Calu3 (cell line): ENCODE measurements at places on chromosomes 13 and 19. TPM values are rescaled to one million over a fixed set of nuclear protein-coding genes. Genes with fewer than 3 reads are reported as not detected.

The KIRREL2 gene
- 0.17 and 0.26 TPM in 2 replicates for total RNA-seq

The C19orf33 gene
- total RNA-seq, result 189 and 234 TPM in 2 replicates

The CYP4F8 gene
- not detected in 2 replicates for total RNA-seq

The ADM5 gene
- total RNA-seq, result 17.0 and 18.5 TPM in 2 replicates

The NCAN gene
- not detected in 2 replicates for total RNA-seq

The SLC25A23 gene
- 67.6 and 78.7 TPM in 2 replicates for total RNA-seq

The CRX gene
- not detected in 2 replicates for total RNA-seq

The GET3 gene
- 52.2 and 53.8 TPM in 2 replicates for total RNA-seq

The PRR36 gene
- total RNA-seq, result 10.8 and 11.7 TPM in 2 replicates

GRCh38 chr13:112773601-112774447 lies 84.0 kb downstream of the ATP11A start:
- H3K36me3 ChIP-seq, result peaks cover under 1% of the 10 kb centered on the region
- H3K4me1 ChIP-seq, result peaks cover 7% of the 10 kb centered on the region
- DNase-seq, result no peak
- H3K27ac ChIP-seq, result no peak overlapping the region
- no peaks in the 10 kb centered on the region for H3K27me3 ChIP-seq

GRCh38 chr19:14366529-14366928 lies 14.7 kb upstream of the ADGRE5 start:
- H3K36me3 ChIP-seq, result peaks cover 16% of the 10 kb centered on the region
- peaks cover 14% of the 10 kb centered on the region for H3K4me1 ChIP-seq
- DNase-seq, result peak; percentile 84
- no peak overlapping the region for H3K4me3 ChIP-seq

DNA sequence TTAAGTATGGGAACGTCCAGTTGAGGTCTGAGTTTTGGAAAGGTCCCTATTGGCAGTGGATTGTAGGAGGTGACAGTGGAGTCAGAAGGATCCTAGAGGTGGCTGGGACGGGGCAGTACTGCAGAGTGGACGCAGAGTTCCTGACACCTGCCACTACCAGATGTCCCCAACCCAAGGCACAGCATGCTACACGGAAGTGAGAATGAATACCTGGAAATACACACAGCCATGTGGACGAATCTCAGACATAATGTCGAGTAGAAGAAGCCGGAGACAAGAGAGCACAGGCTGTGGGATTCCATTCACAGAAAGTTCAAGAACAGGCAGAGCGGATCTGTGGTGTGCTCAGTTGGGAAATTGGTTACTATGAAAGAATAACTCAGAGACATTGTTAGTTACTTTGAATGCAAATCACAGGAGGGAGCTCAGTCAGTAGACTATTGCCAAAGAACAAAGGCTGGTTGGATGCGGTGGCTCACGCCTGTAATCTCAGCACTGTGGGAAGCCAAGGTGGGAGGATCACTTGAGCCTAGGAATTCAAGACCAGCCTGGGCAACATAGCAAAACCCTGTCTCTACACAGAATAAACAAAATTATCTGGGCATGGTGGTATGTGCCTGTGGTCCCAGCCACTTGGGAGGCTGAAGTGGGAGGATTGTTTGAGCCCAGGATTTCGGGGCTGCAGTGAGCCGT lies 37.4 kb downstream of the RYR1 start:
- H3K27me3 ChIP-seq, result peaks cover under 1% of the 10 kb centered on the region
- H3K4me1 ChIP-seq, result no peaks in the 10 kb centered on the region
- no peak overlapping the region for H3K4me3 ChIP-seq
- H3K27ac ChIP-seq, result no peak overlapping the region
- no peak for DNase-seq

DNA sequence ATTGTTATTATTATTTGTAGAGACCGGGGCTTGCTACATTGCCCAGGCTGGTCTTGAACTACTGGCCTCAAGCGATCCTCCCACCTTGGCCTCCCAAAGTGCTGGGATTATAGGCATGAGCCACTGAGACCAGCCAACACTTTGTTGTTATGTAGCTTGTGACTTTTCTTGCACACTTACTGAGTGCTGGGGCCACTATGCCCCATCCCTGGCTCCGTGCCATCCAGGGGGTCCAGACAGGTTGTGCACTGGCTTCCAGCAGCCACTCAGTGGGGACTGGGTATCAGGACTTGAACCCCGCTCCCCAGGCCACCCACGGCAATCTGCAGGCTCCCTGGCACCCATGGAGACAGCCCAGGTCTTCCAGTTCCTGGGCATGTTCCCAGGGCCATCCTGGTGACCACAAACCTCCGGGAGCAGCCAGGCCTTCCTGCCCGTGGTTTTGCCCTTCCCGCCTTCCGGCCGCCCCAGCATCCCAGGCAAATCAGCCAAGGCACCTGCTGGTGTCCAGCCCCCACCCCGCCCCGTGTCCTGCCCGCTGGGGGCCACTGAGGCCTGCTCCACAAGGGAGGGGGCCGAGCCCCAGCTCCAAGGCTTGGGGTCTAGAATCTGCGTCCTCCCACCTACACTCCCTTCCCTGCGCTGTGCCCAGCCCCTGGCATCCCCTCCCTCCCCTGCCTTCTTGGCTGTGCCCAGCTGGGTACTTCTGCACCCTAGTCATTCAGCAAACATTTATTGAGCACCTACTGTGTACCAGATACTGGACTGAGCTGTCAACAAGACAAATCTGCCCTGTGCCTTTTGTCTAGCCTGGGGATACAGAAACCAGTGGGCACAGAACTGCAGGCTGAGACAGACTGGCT lies 23.7 kb upstream of the SEMA6B start:
- peaks cover 55% of the 10 kb centered on the region for H3K27me3 ChIP-seq
- no peak for DNase-seq
- H3K36me3 ChIP-seq, result peaks cover 12% of the 10 kb centered on the region
- H3K4me3 ChIP-seq, result no peak overlapping the region
- H3K4me1 ChIP-seq, result peaks cover 18% of the 10 kb centered on the region

DNA sequence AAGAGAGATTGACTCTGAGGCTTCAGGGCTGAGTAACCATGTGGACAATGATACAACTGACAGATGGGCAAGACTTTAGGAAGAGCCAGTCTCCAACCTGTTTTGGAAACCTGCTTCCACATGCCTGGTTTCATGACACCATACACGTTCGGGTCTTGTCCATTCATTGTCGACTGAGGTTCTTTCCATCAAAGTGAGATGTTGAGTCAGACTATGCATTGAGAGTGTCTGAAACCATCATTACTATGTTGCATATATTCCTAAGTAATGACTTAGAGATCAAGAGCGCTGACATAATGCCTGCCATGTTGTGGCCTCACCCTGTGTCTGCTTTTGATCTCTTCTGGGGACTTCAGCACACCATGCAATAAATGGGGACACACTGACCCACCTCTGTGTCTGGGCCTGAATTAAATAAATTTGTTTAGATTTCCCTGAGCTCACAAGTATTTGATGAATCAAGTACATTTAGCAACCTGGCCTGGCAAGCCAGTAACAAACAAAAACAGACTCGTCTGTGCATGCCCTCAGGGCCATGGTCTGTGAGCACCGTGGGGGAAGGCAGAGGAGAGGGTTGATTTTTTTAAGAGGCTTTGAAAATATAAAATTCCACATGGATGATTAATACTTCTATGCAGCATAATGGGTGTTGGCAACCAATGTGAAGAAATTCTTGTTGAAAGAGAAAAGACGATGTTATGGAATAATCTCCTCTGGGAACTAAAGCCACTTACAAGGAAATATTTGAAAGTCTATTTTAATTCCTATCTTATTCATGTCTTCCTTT lies 49.9 kb upstream of the UBAC2 start:
- H3K4me3 ChIP-seq, result no peak overlapping the region
- no peaks in the 10 kb centered on the region for H3K27me3 ChIP-seq
- H3K36me3 ChIP-seq, result no peaks in the 10 kb centered on the region
- DNase-seq, result no peak

DNA sequence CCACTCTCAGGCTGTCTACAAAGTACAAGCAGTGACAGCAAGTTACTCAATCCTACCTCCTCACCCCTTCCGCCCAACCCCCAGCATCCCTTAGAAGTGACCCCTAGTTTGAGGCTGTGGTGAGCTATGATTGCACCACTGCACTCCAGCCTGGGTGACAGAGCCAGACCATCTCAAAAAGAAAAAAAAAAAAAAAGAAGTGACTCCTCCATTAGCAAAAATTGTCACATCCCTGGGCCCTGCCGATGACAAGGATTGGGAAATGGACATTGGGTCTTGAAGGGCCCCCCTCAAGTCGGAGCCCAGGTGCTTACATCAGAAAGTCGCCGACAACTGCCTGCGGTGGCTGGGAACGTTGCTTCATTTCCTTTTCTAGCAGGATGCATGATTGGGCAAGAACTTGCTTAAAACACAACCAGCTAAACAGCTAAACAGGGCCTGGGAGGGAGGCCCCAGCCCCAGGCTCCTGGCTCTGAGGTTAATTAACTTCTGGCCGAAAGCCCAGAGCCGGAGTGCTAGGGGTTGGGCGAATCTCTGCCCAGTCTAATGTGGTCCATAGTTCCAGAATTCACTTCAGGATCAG lies 15.3 kb downstream of the RAB3D start:
- H3K36me3 ChIP-seq, result no peaks in the 10 kb centered on the region
- peak; percentile 75 for DNase-seq
- no peak overlapping the region for H3K4me3 ChIP-seq
- H3K27me3 ChIP-seq, result no peaks in the 10 kb centered on the region
- H3K4me1 ChIP-seq, result peaks cover 26% of the 10 kb centered on the region

- no peak overlapping the region for H3K4me3 ChIP-seq
- H3K27ac ChIP-seq, result no peak overlapping the region
- no peak for DNase-seq
- H3K36me3 ChIP-seq, result no peaks in the 10 kb centered on the region
- no peaks in the 10 kb centered on the region for H3K4me1 ChIP-seq
- H3K27me3 ChIP-seq, result peaks cover 12% of the 10 kb centered on the region
Observed at GRCh38 chr13:28412981-28413380, 81.9 kb downstream of the FLT1 start.

GRCh38 chr13:67763384-67763783 lies 533.2 kb upstream of the PCDH9 start:
- no peak for DNase-seq
- no peak overlapping the region for H3K27ac ChIP-seq
- H3K27me3 ChIP-seq, result no peaks in the 10 kb centered on the region
- no peaks in the 10 kb centered on the region for H3K4me1 ChIP-seq
- no peaks in the 10 kb centered on the region for H3K36me3 ChIP-seq

GRCh38 chr19:4878491-4878968 lies 11.1 kb upstream of the PLIN3 start:
- no peaks in the 10 kb centered on the region for H3K27me3 ChIP-seq
- no peak for DNase-seq
- H3K27ac ChIP-seq, result no peak overlapping the region
- no peak overlapping the region for H3K4me3 ChIP-seq
- H3K36me3 ChIP-seq, result no peaks in the 10 kb centered on the region

- H3K27me3 ChIP-seq, result peaks cover 7% of the 10 kb centered on the region
- DNase-seq, result no peak
- no peak overlapping the region for H3K27ac ChIP-seq
- H3K4me1 ChIP-seq, result no peaks in the 10 kb centered on the region
Observed at GRCh38 chr13:30752201-30752797, 17.0 kb downstream of the ALOX5AP start.

DNA sequence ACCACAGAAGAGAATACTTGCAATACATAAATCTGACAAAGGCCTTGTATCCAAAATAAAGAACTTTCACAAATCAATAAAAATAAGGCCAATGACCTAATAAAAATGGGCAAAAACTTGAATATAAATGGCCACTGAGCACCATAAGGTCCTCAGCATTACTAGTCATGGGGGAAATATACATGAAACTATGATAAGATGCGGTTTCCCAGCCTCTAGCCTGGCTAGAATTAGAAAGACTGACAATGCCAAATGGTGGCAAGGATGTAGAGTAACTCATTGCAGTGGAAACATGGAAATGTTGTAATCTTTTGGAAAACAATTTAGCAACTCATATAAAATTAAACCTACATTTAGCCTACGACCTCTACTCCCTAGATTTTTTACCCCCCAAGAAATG lies 227.1 kb downstream of the GGACT start:
- peaks cover 8% of the 10 kb centered on the region for H3K4me1 ChIP-seq
- H3K27ac ChIP-seq, result no peak overlapping the region
- no peak overlapping the region for H3K4me3 ChIP-seq

GRCh38 chr19:461721-462551 lies 1.1 kb upstream of the SHC2 start:
- H3K27ac ChIP-seq, result peak overlapping the region; percentile 61
- H3K27me3 ChIP-seq, result peaks cover 13% of the 10 kb centered on the region
- peak overlapping the region; percentile 79 for H3K4me3 ChIP-seq
- H3K4me1 ChIP-seq, result no peaks in the 10 kb centered on the region
- peak; percentile 73 for DNase-seq

- H3K27ac ChIP-seq, result peak overlapping the region; percentile 91
- no peak for DNase-seq
- H3K36me3 ChIP-seq, result peaks cover 23% of the 10 kb centered on the region
- no peaks in the 10 kb centered on the region for H3K27me3 ChIP-seq
- H3K4me1 ChIP-seq, result peaks cover 46% of the 10 kb centered on the region
- H3K4me3 ChIP-seq, result peak overlapping the region; percentile 67
Observed at GRCh38 chr19:46927106-46927505, 66.3 kb downstream of the ARHGAP35 start.

GRCh38 chr13:112653071-112653470 lies 36.8 kb upstream of the ATP11A start:
- H3K4me3 ChIP-seq, result no peak overlapping the region
- no peak for DNase-seq
- H3K36me3 ChIP-seq, result no peaks in the 10 kb centered on the region
- no peaks in the 10 kb centered on the region for H3K27me3 ChIP-seq
- H3K27ac ChIP-seq, result no peak overlapping the region
- H3K4me1 ChIP-seq, result peaks cover 13% of the 10 kb centered on the region

DNA sequence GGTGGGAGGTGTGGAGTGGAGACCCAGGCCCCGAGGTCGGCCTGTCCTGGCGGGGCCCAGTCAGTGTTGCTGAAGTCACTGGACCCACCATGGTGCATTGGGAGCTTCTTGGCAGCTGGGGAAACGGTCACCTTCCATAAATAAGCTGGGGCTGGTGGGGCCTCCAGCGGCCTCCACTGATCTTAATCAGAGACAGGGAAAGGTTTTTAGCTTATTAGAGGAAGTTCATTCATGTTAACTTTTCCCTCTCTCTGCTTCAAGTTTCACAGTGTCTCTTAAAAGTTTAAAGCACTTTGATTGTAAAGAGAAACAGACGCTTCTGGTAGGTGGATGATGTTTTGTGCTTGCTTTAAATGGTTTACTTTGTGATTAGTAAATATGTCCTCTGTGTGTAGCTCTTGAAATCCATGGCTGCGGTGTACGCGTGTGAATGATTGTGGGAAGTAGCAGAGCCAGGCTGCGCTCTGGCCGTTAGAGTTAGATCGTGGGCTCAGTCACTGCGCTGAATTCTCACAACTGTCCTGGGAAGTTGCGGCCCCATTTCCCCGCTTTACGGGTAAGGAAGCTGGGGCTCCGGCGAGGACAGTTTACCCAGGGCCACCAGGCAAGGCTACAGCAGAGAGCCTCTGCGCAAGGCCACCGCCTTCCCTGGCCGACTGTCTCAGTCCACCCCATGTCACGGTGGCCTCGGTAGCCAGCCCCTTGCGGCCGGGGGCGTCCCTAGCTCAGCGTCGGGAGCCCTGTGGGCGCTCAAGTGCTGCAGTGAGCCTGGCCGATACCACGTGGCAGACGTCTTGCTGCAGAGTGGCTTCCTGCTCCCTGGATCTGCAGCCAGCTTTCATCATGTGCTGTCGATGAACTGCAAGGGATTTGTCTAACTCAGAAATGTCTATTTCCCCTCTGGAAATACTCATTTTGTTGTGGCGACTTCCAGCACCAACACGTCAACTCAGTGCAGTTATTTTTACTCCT lies 16.5 kb upstream of the NDUFS7 start:
- H3K27ac ChIP-seq, result no peak overlapping the region
- H3K4me1 ChIP-seq, result no peaks in the 10 kb centered on the region
- no peaks in the 10 kb centered on the region for H3K27me3 ChIP-seq
- no peak for DNase-seq
- no peak overlapping the region for H3K4me3 ChIP-seq

GRCh38 chr19:55341595-55342531 lies 2.2 kb downstream of the KMT5C start:
- no peak for DNase-seq
- no peaks in the 10 kb centered on the region for H3K27me3 ChIP-seq
- H3K4me3 ChIP-seq, result peak overlapping the region; percentile 91
- peaks cover 62% of the 10 kb centered on the region for H3K36me3 ChIP-seq
- H3K4me1 ChIP-seq, result peaks cover 32% of the 10 kb centered on the region
- H3K27ac ChIP-seq, result no peak overlapping the region
